ENCODE measurements at places on chromosomes 16 and 17.

DNA sequence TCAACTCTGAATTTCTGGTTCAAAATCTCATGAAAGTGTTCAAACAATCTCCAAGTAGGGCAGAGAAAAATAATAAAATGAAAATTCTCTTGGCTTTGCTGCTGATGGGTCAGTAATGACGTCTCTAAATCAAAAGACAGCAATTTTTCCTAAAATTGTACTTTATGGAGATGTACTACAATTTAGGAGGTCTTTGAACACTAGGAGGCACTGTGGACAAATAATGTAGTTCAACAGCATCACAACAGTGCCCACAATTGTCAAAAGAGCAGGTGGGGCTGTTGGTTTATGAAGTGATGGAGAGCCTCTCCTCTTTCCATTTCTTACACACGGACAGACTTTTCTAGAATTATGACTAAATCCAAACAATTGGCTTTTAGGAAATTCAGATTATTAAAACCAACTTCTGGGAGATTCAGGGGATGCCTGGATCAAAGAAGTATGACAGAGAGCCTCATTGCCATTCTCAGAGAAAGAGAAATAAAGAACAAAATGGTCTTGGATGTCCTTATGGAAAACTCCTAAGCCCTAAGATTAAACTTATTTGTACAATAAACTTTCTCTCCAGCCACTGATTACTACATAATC lies 23.8 kb downstream of the EZH1 start:
- DNase-seq, result no peak

GRCh38 chr16:47028767-47029377 lies 55.4 kb upstream of the DNAJA2 start:
- no peak for DNase-seq

GRCh38 chr16:75379339-75379738 lies 54.0 kb downstream of the CFDP1 start:
- no peak for DNase-seq

DNA sequence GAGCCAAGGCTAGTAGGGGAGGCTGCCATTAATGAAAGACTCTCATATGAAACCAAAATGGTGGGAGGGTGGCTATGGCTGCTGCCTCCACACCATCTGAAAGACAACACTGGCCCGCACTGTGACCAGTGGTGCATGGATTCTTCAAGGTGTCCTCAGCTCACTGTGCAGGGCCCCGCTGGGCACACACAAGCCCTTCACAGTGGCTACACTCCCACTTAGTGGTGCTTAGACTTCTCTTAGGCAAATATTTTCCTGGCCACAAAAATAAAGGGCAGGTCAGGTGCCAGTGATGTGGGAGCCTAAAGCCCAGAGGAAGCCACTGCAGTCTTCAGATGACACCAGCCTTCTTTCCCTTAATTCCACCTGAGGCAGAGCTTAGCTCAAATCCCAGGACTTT lies 38.1 kb upstream of the IRX3 start:
- DNase-seq, result no peak

GRCh38 chr17:1813088-1813487 lies 16.6 kb downstream of the SMYD4 start:
- DNase-seq, result no peak

DNA sequence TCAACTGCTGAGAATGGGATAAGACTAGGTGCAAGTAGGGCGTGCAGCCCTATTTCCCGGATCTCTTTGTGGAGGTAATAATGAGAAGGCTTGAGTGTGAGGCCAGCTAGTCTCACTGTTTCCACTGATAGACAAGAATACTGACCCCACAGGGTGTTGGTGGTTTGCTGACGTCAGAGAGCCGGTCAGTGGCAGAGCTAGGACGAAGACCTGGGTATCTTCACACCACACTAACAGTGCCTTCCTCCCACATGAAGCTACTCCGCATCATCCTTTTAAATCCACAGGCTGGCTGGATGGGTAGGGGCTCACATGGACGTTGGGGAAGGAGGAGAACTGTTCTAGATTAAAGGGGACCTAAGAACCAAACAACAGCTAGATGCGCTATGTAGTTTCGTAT lies 68.0 kb downstream of the ZFHX3 start:
- no peak for DNase-seq

- DNase-seq, result no peak
Observed at GRCh38 chr16:8107296-8107695, 483.0 kb downstream of the TMEM114 start.

GRCh38 chr17:61723183-61723582 lies 132.2 kb upstream of the NACA2 start:
- no peak for DNase-seq

GRCh38 chr16:70749681-70750601 lies 51.0 kb downstream of the VAC14 start:
- no peak for DNase-seq

- no peak for DNase-seq
Observed at GRCh38 chr17:67615011-67615561, 102.7 kb upstream of the NOL11 start.

DNA sequence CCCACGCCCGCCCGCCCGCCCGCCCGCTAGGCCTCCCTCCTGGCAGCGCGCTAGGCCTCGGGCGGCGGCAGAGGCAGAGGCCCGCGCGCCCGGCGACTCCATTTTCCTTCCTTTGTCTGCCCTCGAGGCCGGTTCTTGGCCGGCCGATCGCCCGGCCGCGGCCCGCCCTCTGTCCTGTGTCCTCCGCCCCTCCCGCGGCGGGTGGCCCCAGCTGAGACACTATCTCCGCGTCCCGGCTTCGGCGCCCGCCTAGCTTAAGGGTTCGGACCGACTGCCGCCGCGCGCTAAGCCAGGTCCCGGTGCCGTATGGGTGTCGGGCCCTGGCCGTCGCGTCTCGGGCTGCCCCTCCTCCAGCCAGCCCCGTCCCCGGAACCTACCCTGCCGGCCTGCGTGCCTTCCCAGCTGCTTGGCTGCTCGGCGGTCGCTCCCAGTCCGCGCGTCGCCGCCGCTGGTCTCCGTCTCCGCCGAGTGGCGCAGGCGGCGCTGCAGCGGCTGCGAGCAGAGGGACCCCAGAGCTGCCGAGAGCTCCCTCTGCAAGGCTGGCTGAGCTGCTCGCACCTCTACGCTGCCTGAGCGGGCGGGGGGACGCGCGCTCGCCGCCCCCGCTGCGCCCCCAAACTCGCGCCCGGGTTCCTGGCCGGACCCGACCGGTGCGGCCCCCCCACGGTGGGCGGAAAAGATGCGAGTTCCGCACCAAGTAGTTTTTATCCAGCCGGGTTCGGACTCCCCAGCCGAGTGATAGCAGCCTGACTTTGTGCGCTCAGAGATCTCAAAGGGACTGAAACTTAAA lies 787 bp downstream of the CTCF start:
- peak; percentile 86 for DNase-seq

- DNase-seq, result no peak
Observed at GRCh38 chr17:19456016-19456927, 45.2 kb downstream of the RNF112 start.

GRCh38 chr17:83050651-83051395 lies 28.6 kb upstream of the METRNL start:
- DNase-seq, result no peak

DNA sequence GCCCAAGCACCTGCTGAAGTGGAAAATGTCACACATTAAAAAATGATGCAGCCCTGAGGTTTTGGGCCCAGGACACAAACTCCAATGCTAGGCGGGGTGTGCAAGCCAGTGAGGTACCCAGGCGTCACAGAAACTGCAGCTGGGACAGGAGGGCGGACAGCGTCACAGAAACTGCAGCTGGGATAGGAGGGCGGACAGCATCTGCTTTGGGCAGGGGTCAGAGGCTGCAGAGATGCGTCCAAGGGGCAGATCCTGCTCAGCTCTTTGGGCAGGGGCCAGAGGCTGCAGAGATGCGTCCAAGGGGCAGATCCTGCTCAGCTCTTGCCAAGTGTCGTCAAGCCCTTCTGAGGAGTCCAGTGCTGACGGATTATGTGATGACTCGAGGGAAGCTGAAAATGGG lies 43.9 kb upstream of the RCVRN start:
- DNase-seq, result no peak

DNA sequence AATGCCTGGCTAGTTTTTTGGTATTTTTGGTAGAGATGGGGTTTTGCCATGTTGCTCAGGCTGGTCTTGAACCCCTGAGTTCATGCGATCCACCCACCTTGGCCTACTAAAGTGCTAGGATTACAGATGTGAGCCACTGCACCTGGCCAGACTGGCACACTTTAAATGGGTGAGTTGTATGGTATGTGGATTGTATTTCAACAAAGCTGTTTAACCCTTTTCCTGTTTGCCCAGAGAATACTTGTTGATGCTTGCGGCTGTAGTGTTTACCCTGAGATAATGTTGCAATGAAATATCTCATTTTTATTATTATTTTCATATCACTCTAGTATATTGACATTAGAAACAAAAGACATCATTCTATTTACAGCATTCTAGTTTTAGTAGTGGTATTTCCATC lies 17.1 kb upstream of the TMEM94 start:
- DNase-seq, result no peak

DNA sequence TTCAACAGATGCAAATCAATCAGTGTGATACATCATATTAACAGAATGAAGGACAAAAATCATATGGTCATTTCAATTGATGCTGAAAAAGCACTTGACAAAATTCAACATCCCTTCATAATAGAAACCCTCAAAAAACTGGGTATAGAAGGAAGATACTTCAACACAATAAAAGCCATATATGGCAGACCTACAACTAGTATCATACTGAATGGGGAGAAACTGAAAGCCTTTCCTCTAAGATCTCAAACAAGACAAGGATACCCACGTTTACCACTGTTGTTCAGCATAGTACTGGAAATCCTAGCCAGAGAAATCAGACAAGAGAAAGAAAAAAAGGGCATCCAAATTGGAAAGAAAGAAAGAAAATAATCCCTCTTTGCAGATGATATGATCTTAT lies 47.1 kb upstream of the NACA2 start:
- DNase-seq, result no peak

DNA sequence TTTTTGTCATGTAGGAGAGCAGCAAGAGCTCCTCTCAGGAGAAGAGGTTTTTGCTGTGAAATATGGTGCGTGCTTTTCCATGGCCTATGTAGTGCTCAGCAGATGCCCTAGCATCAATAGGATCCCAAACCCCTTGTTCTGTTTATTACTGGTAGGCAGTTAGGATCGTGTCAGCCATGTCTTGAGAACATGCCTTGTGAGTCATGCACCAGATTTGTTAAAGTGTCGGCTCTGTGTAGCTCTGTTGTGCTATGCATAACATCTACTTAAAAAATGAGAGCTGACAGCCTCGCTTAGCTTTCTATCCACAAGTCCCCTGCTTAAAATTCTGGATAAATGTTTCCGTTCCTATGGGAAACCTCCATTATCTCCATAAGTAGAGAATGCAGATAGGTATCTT lies 4.4 kb upstream of the EIF4A3 start:
- no peak for DNase-seq

DNA sequence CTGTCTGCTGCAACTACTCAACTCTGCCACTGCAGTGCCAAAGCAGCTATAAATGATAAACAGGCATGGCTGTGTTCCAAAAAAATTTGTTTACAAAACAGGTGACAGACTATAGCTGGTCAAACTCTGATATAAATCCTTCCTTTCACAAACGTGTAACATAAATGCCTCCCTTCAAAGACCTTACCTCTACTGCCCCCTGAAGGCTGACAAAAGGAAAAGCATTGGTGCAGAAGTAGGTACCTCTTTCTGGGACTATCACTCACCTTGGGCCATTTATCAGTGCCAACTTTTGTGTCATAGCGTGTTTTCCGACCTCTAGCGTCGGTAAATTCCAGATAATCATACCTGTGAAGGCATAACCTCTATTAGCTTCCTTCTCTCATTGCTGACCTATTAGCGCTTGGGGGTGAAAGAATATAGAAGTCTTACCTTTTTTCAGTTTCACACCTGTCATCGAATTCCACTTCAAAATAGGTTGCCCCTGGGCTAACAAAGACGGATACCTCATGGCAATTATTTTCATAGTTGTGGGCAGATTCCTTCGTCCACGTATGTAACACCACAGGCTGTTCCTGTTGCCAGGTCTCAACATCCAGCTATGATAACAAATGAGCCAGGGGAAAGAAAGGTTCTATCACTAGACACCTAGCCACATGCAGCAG lies 67.9 kb downstream of the ZZEF1 start:
- DNase-seq, result no peak

DNA sequence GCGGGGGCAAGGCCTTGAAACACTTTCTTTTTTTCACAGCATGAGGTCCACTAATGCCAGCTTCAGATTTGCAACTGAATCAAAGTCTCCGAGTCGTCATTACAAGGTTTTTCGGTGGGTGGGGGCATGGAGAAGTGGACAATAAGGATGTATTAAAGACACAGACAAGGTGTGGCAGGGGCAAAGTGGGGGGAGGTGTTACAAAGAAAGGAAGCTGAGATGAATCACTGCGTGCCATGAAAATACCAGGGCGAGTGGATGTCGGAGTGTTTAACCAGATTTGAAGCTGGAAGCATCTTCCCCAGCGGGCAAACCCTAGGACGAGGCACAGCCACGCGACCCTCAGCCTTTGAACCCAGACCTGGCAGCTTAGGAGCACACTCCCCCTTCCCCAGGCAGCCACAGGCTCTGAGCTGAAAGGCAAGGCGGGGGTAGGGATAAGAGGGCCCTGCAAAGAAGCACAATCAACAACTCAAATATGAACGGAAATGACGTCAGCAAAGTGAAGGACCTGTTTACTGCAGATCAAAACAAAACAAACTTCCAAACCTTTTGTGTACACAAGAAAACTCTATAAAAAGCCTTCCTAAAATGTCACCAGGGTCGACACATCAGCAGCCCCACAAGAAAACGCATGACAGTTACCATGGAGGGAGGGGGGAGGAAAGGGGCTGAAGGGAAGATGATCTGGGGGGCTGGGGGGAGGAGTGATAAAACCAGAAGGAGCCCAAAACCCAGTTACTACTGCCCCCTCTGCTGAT lies 5.6 kb upstream of the ZFHX3 start:
- no peak for DNase-seq

GRCh38 chr17:77304746-77305473 lies 164.1 kb downstream of the SEC14L1 start:
- DNase-seq, result no peak

DNA sequence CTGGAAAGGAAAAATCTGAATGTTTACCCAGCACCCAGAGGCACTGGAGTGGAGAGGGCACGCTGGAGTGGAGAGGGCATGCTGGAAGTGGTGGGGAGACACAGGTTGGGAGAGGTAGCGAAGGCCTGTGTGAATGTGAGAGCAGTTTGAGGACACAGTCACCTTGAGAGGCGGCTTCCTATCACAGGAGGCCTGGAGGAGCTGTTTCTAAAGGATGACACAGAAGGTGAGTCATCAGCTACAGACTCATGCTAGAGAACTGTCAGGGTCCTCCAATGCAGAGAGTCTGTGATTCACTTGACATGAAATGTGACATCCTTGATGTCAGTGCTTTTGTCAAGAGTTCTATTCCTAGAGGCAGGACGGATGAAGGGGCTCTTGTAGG lies 13.8 kb downstream of the CTRL start:
- no peak for DNase-seq

- DNase-seq, result no peak
Observed at GRCh38 chr16:87637357-87637756, 35.0 kb downstream of the JPH3 start.

- no peak for DNase-seq
Observed at GRCh38 chr17:7392696-7393612, 1.4 kb downstream of the PLSCR3 start.

DNA sequence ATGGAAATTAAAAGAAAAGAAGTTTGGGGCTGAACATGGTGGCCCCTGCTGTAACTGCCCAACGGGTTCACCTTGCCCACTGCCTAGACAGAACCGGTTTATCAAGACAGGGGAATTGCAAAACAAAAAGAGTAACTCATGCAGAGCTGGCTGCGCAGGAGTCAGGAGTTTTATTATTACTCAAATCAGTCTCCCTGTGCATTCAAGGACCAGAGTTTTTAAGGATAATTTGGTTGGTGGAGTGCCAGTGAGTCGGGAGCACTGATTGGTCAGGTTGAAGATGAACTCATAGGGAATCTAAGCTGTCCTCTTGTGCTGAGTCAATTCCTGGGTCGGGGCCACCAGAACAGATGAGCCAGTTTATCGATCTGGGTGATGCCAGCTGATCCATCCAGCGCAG lies 4.4 kb upstream of the SCPEP1 start:
- DNase-seq, result no peak

All from upper lobe of right lung (tissue), 1 donor.